ENCODE measurements at places on chromosomes 1 and 21. TPM values are rescaled to one million over a fixed set of nuclear protein-coding genes. Genes with fewer than 3 reads are reported as not detected.

CA14 gene
- polyA plus RNA-seq, result 6.0 TPM

TMCO4 gene
- polyA plus RNA-seq, result 12.7 TPM

ANGPTL3 gene
- 42.2 TPM for polyA plus RNA-seq

NHLH1 gene
- not detected for polyA plus RNA-seq

AGMAT gene
- 19.1 TPM for polyA plus RNA-seq

MATN1 gene
- polyA plus RNA-seq, result 3.4 TPM

GRCh38 chr1:47459253-47459788 is 21.5 kb downstream of the FOXD2 start:
- no peak overlapping the region for H3K4me3 ChIP-seq
- H3K4me1 ChIP-seq, result no peaks in the 10 kb centered on the region
- no peak overlapping the region for H3K27ac ChIP-seq
- no peaks in the 10 kb centered on the region for H3K36me3 ChIP-seq
- DNase-seq, result no peak
- H3K27me3 ChIP-seq, result peaks cover 42% of the 10 kb centered on the region

- no peak overlapping the region for H3K4me3 ChIP-seq
- H3K27me3 ChIP-seq, result no peaks in the 10 kb centered on the region
- H3K27ac ChIP-seq, result no peak overlapping the region
- no peak for DNase-seq
Observed at GRCh38 chr1:150176593-150176992, 26.9 kb downstream of the PLEKHO1 start.

DNA sequence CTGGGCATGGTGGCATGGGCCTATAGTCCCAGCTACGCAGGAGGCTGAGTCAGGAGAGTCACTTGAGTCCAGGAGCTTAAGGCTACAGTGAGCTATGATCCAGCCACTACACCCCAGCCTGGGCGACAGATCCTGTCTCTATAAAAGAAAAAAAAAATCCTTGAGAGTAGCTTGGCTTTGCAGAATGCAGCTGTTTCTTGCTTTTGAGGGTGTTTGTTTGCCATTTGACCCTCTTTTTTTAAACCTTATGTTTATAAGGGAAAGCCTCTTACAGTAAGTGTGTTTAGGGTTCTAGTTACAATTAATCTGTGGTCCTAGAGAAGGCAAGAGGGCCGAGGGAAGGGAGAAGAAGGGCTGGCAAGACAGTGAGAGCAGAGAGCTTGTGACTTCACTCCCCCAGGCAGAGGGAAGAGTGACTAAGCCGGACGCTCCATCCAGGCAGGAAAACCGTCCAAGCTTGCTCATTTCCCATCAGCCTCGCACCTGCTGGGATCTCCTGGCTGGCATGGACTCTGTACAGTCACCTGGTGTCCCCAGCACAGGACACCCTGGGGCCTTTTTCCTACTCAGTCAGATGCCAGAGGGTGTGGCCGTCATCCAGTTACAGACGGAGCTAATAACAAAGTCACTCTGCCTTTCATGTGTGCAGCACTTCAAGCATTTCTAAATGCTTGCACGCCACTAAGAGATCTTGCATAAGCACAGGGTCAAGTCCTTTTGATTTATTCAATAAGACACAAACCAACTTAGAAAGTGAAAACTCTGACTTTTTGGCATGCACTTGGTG is 55.5 kb upstream of the PSEN2 start:
- no peaks in the 10 kb centered on the region for H3K27me3 ChIP-seq
- peak overlapping the region; percentile 89 for H3K27ac ChIP-seq
- no peak overlapping the region for H3K4me3 ChIP-seq
- DNase-seq, result peak; percentile 89
- peaks cover 11% of the 10 kb centered on the region for H3K4me1 ChIP-seq

- DNase-seq, result peak; percentile 91
- H3K36me3 ChIP-seq, result no peaks in the 10 kb centered on the region
- H3K27ac ChIP-seq, result no peak overlapping the region
- no peak overlapping the region for H3K4me3 ChIP-seq
Observed at GRCh38 chr1:31723828-31724359, 20.1 kb upstream of the COL16A1 start.

- H3K4me1 ChIP-seq, result no peaks in the 10 kb centered on the region
- no peak overlapping the region for H3K4me3 ChIP-seq
- DNase-seq, result no peak
- no peaks in the 10 kb centered on the region for H3K36me3 ChIP-seq
- no peaks in the 10 kb centered on the region for H3K27me3 ChIP-seq
- no peak overlapping the region for H3K27ac ChIP-seq
Observed at GRCh38 chr1:12640237-12640957, 3.5 kb upstream of the AADACL4 start.

GRCh38 chr1:25028587-25028906 is 98.5 kb upstream of the RUNX3 start:
- DNase-seq, result no peak
- H3K36me3 ChIP-seq, result no peaks in the 10 kb centered on the region
- no peaks in the 10 kb centered on the region for H3K4me1 ChIP-seq
- H3K4me3 ChIP-seq, result no peak overlapping the region
- no peak overlapping the region for H3K27ac ChIP-seq

DNA sequence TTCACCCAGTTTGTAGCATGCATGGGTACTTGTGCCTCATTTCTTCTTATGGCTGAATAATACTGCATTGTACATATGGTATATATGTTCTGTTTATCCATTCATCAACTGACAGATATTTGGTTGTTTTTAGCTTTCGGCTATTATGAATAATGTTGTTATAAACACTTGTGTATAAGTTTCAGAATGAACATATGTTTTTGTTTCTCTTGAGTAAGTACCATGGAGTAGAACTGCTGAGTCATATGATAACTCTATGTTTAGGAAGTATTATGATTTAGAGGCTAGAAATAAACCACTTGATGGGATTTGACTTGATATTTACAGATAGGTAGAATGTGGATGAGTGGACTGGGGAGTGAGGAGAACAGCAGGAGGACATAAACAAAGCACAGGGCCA is 48.6 kb downstream of the WNT2B start:
- H3K36me3 ChIP-seq, result no peaks in the 10 kb centered on the region
- H3K27ac ChIP-seq, result no peak overlapping the region
- H3K4me1 ChIP-seq, result no peaks in the 10 kb centered on the region
- H3K4me3 ChIP-seq, result no peak overlapping the region

DNA sequence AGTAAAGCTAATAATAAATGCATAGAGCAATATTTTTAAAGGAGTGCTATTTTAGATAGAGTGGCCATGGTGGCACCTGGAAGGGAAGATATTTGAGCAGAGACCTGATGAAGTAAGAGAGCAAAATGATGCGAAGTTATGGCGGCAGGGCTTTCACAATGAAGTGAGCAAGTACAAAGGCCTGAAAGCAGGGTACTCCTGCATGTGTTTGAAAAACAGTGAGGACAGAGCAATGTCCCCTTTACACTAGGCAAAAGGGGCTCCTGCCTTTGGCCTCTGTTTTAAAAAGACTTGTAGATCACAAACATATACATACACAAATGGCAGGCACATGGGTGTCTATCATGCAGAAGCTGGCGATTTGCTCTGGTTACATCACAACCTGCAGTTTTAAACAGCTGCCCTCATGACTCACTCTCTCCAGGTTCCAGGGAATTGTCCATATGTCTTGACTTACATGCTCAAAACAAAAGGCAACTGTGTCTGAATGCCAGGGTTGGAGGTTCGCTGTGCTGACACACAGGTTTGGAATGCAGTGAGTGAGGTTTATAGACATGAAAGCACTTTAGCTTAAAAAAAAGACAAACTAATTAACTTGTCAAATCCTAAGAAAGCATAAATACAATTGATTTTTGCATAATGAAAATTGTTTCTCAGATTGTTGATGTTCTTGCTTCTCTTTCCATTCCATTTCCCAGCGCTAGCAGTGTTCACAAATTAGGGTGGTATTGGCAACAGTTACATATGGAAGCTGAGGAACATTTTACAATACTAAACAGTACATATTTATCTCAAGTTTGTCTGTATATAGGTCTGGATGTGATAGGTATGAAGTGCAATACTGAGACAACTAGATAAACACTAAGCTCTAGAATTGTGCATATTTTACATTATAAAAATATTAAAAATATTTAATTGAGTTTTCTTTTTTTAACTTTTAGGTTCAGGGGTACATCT is 313.9 kb downstream of the BARHL2 start:
- DNase-seq, result peak; percentile 87
- H3K4me3 ChIP-seq, result no peak overlapping the region
- peaks cover 17% of the 10 kb centered on the region for H3K4me1 ChIP-seq
- H3K27me3 ChIP-seq, result no peaks in the 10 kb centered on the region
- peak overlapping the region; percentile 74 for H3K27ac ChIP-seq

DNA sequence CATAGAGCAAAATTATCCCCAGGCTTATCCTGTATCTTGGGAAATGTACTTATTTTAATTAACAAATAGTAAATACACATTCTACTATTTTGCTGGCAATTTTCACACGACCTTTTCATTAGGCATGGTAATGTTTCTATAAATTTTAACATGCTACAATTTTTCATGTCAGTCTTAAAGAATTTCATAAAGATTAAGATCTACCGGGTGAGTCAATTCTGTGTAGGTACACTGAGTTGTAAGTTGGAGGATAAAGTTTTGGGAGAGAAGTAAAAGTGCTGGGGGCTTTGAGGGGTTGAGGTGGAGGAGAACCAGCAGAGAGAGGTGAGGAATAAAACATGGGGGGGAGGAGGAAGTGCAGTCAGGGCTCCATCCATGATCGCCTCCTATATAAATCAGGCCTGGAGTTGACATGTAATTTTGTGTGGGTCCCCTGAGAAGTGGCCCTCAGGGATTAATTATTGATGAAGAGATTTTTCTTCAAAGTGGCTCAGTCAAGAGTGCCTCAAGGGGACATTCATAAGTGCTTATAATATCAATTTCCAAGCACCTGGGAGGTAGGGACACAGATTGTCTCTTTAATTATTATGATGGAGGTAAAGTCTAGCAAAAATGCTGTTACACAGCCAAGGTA is 7.2 kb downstream of the DPYD start:
- no peak for DNase-seq
- H3K36me3 ChIP-seq, result no peaks in the 10 kb centered on the region
- no peak overlapping the region for H3K4me3 ChIP-seq
- no peak overlapping the region for H3K27ac ChIP-seq
- peaks cover 1% of the 10 kb centered on the region for H3K27me3 ChIP-seq

DNA sequence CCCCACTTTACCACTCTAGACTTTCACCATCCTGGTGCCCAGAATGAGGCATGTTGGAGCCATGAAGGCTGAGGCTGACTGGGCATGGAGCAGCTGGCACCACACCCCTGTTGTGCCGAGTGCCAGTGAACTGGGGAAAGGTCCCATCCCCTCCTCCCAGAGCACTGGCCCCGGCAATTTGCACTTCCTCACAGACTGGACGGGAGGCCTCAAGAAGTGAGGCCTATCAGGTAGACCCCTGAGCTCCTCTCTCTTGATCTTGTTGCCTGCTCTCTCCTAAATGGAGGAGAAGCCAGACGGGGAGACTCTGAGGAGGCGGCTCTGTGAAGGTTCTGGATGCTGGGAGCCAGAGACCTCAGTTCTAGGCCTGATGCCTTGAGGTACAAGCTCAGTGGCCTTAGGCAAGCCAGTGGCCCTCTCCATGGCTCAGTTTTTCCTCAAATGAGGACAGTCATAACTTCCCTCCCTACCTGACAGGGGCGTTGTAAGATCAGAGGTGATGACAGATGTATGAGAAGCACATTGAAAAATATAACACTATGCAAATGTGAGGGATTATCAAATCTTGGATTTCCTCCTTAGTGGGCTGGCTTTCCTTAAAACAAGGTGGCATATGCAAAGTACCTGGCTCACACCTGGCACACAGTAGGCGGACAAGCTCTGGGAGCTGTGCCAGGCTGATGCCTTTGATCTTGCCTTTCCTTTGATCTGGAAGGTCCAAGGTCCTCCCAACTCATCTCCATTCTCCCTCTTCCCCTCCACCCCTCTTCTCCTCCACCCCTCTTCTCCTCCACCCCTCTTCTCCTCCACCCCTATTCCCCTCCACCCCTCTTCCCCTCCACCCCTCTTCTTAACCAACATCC is 6.7 kb downstream of the GRHL3 start:
- no peak for DNase-seq
- no peaks in the 10 kb centered on the region for H3K36me3 ChIP-seq
- H3K4me1 ChIP-seq, result peaks cover 15% of the 10 kb centered on the region
- H3K27ac ChIP-seq, result no peak overlapping the region
- H3K27me3 ChIP-seq, result peaks cover 4% of the 10 kb centered on the region

GRCh38 chr1:191889623-191890003 is 268.6 kb upstream of the RGS18 start:
- H3K4me1 ChIP-seq, result peaks cover 3% of the 10 kb centered on the region
- no peak overlapping the region for H3K27ac ChIP-seq
- H3K27me3 ChIP-seq, result no peaks in the 10 kb centered on the region
- no peak overlapping the region for H3K4me3 ChIP-seq

- DNase-seq, result no peak
- peaks cover 5% of the 10 kb centered on the region for H3K4me1 ChIP-seq
- no peaks in the 10 kb centered on the region for H3K27me3 ChIP-seq
- H3K36me3 ChIP-seq, result no peaks in the 10 kb centered on the region
- no peak overlapping the region for H3K4me3 ChIP-seq
Observed at GRCh38 chr1:9595156-9595967, 6.7 kb downstream of the TMEM201 start.

DNA sequence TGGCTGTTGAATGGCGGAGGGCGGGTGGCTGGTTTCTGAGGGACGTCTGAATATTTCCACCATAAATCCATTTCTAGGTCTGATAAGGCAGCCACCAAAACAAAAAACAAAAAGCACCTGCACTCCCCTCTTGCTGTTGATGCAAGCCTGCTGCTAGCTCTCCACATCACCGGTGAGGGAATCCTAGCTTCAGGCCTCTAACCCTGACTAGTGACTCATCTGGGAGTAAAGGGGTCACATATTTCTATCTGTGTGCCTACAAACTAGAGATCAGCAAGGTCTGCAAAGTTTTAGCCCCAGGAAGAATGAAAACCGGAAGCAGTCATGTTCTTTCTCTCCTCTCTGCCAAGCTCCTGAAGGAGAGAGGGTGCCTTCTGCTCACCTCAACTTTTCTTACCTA is 10.3 kb upstream of the ERMAP start:
- no peaks in the 10 kb centered on the region for H3K36me3 ChIP-seq
- no peak for DNase-seq
- H3K4me1 ChIP-seq, result no peaks in the 10 kb centered on the region
- no peak overlapping the region for H3K27ac ChIP-seq
- no peaks in the 10 kb centered on the region for H3K27me3 ChIP-seq

- DNase-seq, result no peak
- peak overlapping the region; percentile 97 for H3K27ac ChIP-seq
- H3K27me3 ChIP-seq, result no peaks in the 10 kb centered on the region
- peaks cover 34% of the 10 kb centered on the region for H3K4me1 ChIP-seq
- peak overlapping the region; percentile 99 for H3K4me3 ChIP-seq
Observed at GRCh38 chr1:174022976-174023277, 770 bp upstream of the RC3H1 start.

GRCh38 chr1:89670163-89670562 is 37.2 kb downstream of the LRRC8C start:
- no peak for DNase-seq
- H3K27me3 ChIP-seq, result no peaks in the 10 kb centered on the region
- H3K27ac ChIP-seq, result no peak overlapping the region
- no peaks in the 10 kb centered on the region for H3K4me1 ChIP-seq
- H3K36me3 ChIP-seq, result no peaks in the 10 kb centered on the region

GRCh38 chr1:89339039-89339438 is 24.8 kb upstream of the GBP6 start:
- no peak overlapping the region for H3K4me3 ChIP-seq
- H3K27me3 ChIP-seq, result no peaks in the 10 kb centered on the region
- DNase-seq, result no peak
- no peaks in the 10 kb centered on the region for H3K36me3 ChIP-seq

GRCh38 chr21:35503671-35504070 is 454.6 kb upstream of the RUNX1 start:
- peaks cover 9% of the 10 kb centered on the region for H3K4me1 ChIP-seq
- H3K27me3 ChIP-seq, result no peaks in the 10 kb centered on the region
- no peak overlapping the region for H3K4me3 ChIP-seq
- H3K36me3 ChIP-seq, result no peaks in the 10 kb centered on the region
- no peak overlapping the region for H3K27ac ChIP-seq
- no peak for DNase-seq
